Stimulated activated CD4-positive, alpha-beta T cell treated with anti-CD3 and anti-CD28 coated beads, Interleukin-4, amount 100 ng/mL, for 48 hours (primary cell): ENCODE measurements at places on chromosomes 13 and 19.

GRCh38 chr13:69706807-69707206, 400.8 kb upstream of the ATXN8OS start:
- DNase-seq = no peak

DNA sequence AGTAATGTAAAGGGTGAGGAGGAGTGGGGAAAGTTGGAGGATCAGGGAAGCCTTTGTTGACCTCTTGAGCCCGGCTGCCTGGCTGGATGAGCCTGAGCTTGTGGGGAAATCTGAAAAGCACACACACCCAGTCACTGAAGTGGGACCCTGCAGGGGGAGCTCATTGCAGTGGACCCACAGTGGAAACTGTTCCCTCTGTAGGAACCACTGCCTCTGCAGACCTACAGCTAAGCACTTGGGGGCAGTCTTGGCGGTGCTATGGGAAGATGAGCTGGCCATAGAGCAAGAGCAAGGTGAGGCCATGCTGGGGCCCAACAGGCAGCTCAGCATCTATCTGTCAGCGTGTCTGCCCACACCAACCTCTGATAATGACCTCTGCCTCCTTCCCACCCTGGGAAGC, 294.8 kb downstream of the TSHZ3 start:
- DNase-seq = peak; percentile 12

DNA sequence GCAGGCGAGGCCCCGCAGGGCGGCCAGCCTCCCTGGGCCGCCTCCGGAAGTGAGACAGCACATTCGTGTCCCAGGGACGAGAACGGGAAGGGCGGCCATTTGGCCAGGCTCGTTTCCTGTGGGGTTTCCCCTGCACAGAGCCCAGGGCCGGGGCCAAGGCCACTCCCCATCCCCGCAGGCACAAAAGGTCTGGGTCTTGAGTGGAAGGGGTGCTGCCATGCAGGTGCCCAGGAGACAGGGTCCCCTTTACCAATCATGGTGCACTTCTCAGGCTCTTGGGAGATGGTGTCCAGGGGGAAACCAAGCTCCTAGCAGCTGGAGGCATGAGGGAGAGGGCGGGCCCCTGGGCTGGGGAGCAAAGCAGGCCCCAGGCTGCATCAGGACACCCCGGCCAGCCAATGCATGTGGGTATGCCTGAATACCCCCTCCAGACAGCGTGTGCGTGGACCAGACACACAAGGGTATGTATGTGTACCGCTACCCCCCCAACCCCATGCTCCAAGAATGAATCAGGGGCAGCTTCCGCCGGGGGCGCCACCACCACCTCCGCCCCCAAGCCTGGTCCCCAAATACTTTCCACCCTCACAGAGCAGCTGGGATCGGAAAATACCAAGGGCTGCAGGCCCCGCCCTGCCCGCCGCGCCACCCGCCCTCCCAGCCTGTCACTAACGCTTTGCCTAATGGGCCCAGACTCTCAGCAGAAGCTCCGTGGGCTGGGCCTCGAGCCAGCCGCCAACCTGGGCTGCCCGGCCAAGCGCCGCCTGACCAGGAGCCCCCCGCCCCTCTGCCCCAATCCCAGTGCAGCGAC, 37.6 kb upstream of the NANOS3 start:
- DNase-seq = peak; percentile 78

GRCh38 chr13:25906191-25906661, 145.6 kb downstream of the SHISA2 start:
- DNase-seq = no peak

GRCh38 chr19:46759206-46759605, 13.0 kb upstream of the STRN4 start:
- no peak for DNase-seq

DNA sequence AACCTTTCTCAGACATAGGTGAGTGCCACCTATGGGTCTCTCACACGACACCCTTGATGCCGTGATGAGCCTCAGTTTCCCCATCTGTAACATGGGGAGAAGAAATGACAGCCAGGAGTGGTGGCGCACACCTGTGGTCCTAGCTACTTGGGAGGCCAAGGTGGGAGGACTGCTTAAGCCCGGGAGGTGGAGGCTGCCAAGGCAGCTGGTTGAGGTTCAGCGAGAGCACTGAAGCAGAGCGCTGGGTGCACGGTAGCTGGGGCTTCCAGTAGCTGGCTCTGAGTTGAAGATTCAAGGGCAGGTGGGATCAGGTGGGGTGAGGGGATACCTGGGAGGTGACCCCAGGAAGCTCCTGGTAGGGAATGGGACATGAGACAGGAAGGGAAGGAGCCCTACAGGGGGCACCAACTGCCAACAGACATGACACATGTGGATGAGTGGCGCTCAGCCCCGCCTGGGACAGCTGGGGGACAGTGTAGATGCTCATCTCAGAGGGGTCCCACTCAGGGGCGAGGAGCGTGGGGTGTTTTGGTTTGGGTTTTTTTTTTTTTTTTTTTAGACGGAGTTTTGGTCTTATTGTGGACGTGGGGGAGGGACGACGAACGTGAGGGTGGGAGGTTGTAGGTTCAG, 6.5 kb upstream of the SSBP4 start:
- DNase-seq = no peak

DNA sequence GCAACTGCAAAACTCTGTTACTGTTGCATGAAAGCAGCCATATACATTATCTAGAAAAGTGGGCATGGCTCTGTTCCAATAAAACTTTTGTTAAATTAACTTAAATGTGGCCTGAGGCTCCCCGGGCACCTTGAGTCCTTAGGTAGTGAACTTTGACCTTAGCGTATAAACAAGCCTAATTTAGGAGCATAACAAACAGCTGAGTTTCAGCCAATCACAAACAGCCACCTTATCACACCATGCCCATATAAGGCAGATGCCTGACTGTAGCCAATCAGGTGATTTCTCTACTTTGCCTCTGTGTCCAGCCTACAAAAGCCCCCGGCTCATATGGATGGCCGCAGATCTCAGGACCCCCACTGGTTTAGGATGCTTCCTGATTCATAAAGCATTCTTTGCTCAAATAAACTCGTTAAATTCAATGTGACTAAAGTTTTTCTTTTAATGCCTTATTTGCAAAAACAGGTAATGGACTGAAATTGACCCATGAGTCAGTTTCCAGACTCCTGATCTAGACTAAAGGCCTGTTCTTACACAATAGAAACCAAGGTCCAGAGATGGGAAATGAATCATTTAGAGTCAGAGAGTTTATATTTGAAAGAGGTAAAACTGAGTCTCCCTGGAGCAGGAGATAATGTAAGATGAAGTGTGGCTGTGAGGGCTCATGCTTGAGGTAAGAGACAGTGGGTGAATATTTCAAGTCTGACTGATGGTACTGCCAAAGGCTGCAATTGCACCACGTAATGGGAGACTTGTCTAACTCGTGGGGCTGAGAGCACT, 130.2 kb downstream of the FGF9 start:
- DNase-seq = no peak

GRCh38 chr13:28455580-28456194, 39.2 kb downstream of the FLT1 start:
- DNase-seq = no peak

DNA sequence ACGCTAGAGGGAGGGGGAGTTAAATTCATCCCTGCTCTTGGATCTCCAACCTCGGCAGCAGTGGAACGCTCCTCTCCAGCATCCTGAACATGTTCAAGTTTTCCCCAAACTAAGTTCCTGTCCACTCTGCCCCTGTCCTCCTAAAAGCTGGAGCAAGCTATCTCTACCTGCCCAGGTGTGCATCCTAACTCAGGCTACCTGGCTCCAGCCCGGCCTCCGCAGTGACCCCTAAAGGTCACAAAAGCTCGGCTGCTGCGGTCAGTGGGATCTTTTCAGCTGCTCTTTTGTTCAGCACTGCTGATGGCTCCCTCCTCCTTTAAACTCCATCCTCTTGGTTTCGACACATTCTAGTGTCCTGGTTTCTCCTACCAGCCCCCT, 1.4 kb downstream of the DCUN1D2 start:
- DNase-seq = no peak

DNA sequence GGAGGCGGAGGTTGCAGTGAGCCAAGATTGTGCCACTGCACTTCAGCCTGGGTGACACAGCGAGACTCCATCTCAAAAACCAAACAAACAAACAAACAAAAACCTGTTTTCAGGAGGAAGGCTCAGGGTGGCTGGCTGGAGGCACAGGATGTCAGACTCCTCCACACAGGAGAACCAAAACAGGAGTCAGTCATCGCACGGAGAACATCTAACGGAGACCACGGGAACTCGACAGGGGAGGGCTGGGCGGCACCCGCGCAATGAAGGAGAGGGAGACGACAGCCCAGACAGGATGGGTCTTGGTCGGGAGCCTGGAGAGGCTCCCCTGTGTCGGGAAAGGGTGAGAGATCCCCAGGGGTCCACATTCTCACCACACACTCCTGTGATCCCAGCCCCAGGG, 20.8 kb upstream of the SLC7A9 start:
- DNase-seq = no peak

- DNase-seq = no peak
Measured at GRCh38 chr13:80359778-80360452, 19.0 kb upstream of the SPRY2 start.

- DNase-seq = no peak
Measured at GRCh38 chr13:33099860-33100259, 83.6 kb downstream of the KL start.

DNA sequence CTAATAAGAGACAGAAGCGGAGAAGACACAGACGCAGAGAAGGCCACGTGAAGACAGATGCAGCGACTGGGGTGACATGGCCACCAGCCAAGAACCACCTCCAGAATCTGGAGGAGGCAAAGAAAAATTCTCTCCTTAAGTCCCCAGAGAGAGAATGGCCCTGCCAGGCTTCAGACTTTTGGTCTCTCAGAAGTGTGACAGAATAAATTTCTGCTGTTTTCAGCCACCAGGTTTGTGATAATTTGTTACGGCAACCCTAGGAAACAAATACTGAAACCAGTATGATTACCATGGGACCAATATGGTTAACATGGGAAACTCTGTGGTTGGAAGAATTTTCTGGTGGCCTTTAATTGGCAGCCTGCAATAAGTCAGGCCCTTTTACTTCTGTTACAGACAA, 63.9 kb upstream of the DOCK9 start:
- DNase-seq = no peak

- no peak for DNase-seq
Measured at GRCh38 chr13:41546372-41547190, 89.2 kb downstream of the RGCC start.

DNA sequence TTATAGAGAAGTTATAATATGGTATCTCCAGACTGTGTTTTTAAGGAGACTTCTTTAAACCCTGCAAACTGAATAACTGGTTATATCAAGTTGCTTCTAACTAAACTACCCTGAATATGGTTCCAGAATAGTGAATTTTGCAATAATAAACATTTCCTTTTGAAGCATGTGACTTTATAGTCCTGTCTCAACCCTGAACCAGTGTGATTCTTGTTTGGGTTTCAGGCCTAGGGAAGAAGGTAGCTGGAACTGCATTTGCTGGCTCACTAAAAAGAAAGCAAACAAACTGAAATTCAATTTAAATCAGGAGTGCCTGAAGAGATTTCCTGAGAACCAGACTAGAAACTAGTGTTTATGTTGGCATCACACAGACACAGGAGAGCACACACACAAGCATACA, 4.9 kb downstream of the ARHGEF7 start:
- no peak for DNase-seq

DNA sequence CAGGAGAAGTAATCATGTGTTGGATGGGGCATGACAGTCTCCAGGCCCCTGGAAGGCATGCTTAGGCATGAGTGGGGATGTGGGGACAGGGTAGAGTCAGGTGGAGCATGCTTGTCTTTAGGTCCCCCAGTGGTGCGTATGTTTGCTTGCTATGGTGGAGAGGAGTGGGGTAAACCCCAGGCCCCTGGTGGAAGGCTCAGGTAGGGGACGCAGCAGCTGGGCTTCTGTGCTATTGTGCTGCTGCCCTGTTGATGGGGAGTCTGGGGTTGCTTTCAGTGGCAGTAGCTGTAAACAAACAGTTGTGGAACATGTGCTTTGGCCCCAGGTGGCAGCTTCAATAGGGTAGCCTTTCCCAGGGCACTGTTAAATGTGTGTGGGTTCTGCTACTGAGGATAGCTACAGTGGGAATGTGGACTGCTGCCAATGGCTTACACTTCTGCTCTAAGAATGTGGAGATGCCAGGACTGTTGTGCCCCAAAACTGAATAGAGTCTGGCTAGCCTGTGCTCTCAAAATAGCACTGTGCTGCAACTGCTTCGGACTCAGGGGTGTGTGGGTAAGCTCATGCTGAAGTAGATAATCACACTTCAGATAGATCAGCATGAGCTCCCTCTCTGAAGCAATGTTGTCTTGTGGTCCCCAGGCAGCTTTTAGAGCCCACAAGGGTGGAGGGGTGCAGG, 1257.3 kb downstream of the DIAPH3 start:
- no peak for DNase-seq

GRCh38 chr13:35956074-35956473, 175.1 kb downstream of the DCLK1 start:
- no peak for DNase-seq
